Fibroblast of the aortic adventitia (primary cell): ENCODE measurements at places on chromosomes 2 and 18. TPM values are rescaled to one million over a fixed set of nuclear protein-coding genes. Genes with fewer than 3 reads are reported as not detected.

Gene KCNIP3
- total RNA-seq: 0.25 and 2.9 TPM in 2 replicates

Gene IL36G
- total RNA-seq: not detected in 2 replicates

Gene EGR4
- not detected in 2 replicates for total RNA-seq

Gene CCDC148
- 0.72 and 9.1 TPM in 2 replicates for total RNA-seq
